ENCODE measurements at places on chromosomes 1 and 21.

- no peak for DNase-seq
Measured at GRCh38 chr1:66624412-66625060, 90.6 kb downstream of the SGIP1 start.

DNA sequence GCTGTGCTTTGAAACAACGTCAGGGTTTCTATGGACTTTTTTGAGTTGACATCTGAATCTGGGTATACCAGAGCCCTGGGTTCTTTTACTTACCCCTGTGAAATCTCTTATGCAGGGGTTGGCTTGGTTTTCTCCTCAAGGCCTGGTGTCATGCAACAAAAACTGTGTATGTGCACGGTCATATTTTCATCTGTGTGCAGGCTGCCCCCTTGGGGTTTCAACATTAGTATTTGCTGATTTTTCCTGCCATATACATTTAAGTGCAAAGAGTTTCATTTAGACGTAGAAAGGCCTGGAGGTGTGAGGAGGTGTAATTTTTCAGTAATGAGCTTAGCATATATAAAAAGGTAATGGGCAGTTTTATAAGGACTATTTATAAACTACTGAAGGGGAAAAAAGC is 22.0 kb upstream of the ZBTB18 start:
- DNase-seq = no peak

- DNase-seq = no peak
Measured at GRCh38 chr1:80202118-80202517, 1195.6 kb upstream of the ADGRL4 start.

DNA sequence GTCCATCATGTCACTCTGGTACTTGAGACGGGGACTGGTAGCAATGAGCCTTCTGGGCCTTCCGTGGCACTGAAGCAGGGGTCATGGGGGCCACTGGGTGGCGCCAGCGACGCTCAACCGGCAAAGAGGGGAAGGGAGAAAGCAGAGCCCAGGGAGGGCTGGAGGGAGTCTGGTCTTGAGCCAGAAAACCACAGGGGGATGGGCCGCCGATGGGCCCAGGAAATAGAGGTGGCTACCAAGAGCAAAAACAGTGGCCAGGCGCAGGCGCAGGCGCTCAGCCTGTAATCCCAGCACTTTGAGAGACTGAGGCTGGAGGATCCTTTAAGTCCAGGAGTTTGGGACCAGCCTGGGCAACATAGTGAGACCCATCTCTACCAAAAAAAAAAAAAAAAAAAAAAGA is 21.8 kb downstream of the EXOC8 start:
- peak; percentile 36 for DNase-seq

- no peak for DNase-seq
Measured at GRCh38 chr1:17654519-17654918, 100.6 kb upstream of the ACTL8 start.

DNA sequence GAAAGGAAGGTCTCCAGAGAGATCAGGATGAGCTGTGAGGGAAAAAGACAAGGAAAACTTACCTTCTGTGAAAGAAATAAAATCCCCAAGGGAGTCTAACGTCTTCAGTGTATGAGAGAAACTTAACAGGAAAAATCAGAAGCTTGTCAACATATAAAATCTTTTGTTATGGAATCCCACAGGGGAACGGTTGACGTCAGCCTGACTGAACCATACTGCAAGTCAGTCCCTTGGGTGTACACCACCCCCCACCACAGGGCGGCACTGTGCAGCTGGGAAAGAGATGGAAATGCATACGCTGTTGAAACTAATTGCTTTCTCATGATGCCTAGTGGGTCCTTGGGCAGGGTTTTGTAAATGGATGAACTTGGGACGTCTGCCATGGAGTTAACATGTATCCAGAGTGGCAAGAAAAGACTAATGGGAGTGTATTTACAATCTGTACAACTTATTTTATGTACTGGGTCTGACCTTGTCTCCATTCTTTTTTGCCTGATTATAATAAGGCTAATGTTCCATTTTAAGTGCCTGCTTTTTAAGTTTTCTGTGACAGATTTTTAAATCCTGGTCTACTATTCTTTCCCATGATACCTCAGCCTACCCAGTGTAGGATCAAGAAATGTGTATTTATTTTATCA is 22.7 kb downstream of the UTP25 start:
- peak; percentile 9 for DNase-seq

DNA sequence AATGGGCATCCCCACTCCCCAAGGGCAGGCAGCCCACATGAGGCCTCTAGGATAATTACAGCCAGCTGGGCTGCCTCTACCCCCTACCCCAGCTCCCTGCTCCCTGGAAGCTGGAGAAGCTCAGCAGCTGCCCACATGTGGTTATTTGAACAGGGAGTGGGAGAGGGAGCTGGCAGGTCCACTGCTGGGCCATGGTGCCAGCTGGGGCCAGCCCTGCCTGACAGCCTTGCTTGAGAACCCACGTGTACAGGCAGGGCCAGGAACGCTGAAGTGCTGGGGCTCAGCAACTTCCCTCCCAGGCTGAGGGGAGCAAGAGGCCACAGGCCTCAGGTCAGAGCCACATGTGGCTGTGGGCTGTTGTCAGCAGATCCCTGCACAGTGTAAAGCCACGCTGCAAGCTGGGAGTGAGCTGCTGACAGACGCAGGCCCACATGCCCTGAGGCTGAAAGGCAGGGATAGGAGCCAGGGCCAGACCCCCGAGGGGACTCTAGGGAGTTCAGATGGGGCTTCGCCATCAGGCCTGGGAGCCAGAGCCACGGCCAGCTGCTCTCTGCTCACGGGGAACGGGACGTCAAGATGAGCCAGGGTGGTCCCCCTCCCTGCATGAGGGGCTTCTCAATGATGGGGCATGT is 129.0 kb downstream of the SYF2 start:
- no peak for DNase-seq

- no peak for DNase-seq
Measured at GRCh38 chr1:108889706-108890384, 13.1 kb downstream of the GPSM2 start.

GRCh38 chr1:109837852-109838570 is 72.6 kb upstream of the CSF1 start:
- no peak for DNase-seq

GRCh38 chr1:6373961-6374720 is 19.4 kb downstream of the ACOT7 start:
- no peak for DNase-seq

- no peak for DNase-seq
Measured at GRCh38 chr1:32208469-32208868, 420 bp upstream of the DCDC2B start.

GRCh38 chr1:23102289-23102688 is 66.4 kb downstream of the LUZP1 start:
- DNase-seq = no peak

DNA sequence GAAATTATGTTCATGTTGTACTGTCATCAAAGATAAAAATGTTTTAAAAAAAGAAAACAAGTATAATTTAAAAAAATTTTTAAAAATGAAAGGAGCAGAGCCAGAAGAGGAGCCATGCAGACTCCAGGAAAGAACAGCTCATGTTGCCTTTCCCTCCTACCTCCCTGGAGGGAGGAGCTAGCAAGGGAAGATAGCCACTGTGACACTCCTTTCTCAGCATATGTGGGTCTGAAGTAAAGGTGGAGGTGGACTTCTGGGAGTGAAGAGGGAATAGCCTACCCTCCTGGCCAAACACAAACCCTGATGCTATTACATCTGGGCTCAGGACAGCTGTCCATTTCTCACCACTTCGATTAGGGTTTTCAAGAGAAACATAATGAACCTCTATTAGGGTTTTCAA is 54.2 kb downstream of the SLC2A1 start:
- DNase-seq = no peak

DNA sequence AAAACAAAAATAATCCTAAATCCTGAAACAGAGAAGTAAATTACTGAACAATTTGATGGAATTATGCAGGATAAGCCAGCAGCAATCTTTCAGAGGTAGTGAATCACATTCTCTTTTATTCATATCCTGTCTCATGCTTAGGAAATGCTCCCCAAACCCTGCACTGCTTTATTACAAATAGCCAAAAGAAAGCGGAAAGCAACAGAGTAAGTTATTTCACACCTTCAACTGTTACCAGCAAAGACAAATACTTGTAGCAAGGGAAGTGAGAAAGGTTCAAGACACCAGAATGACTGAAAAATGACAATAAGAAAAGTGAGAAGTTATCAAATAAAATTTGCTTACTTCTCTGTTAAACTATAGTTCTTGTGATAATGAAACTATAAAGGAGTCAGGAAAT is 6.2 kb downstream of the ZRANB2 start:
- DNase-seq = no peak

DNA sequence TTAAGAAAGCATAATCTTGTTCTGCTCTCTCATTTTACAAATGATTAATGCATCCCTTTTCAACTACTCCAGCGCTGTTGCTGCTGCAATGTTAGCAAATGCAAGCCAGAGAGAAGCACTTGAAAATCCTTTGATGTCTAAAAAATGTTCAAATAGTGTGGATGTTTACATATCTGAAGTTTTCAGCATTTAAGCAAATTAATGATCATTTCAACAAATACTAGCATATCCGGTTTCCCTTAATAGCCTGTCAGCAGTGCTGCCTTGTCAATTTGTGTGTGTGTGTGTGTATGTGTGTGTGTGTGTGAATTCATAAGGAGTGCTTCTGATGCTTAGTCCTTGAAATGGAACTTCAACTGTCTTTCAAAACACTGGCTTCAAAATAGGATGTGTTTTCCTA is 48.1 kb upstream of the WNT2B start:
- DNase-seq = no peak

GRCh38 chr1:191929383-191929782 is 228.9 kb upstream of the RGS18 start:
- DNase-seq = no peak

- no peak for DNase-seq
Measured at GRCh38 chr21:45634511-45635183, 8.9 kb upstream of the PCBP3 start.

- DNase-seq = no peak
Measured at GRCh38 chr1:156104861-156105832, 9.4 kb upstream of the LMNA start.

DNA sequence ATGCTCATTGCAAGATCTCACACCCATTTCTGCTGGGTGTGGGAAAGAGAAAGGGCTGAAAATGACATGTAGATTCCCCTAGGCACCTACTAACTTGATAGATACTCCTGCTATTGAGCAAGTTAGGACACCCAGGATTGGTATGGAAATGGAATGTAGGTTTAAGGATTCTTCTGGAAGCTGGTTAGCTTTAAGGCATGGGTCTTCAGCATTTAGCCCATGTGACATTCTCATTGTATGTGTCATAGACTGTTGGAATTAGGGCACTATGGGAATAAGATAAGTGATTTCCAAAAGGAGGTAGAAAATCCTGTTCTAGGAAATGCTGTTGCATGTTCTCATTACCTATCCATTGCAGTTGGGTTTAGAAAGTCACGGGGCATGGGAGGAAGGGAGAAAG is 76.2 kb downstream of the DISC1 start:
- DNase-seq = no peak

Data from stimulated activated CD4-positive, alpha-beta T cell treated with anti-CD3 and anti-CD28 coated beads, Interleukin-15, amount 100 ng/mL, for 48 hours (primary cell).